ENCODE measurements at places on chromosomes 5 and 9.

DNA sequence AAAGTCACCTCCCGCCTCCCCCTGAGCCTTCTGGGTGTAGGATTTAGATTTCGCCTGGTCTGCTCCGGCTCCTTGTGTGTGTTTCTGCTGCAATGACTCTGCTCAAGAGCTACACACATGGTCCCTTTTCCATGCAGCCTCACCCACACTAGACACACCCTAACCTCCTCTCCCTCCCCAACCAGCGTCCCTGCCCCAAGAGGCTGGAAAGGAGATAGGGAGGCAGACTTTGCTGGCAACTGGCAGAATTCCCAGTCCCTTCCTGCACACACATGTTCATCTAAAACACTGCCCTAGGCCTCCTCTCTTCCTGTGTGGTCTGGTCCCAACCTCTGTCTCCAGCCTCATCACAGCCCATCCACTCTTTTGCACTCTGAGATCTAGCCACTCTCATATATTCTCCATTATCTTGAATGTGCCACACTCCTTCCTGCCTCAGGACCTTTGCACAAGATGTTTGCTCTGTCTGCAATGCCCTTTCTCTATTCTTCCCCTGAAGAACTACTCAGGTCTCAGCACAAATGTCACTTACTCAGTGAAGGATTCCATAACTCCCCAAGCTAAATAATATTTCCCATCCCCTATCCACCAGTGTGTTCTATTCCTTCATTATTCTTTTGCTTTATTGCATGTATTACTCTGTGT is 253.8 kb downstream of the CDK5RAP2 start:
- no peak for DNase-seq

- no peak for DNase-seq
Measured at GRCh38 chr5:128673000-128673399, 135.0 kb upstream of the FBN2 start.

- no peak for DNase-seq
Measured at GRCh38 chr9:85431339-85432102, 310.2 kb downstream of the AGTPBP1 start.

DNA sequence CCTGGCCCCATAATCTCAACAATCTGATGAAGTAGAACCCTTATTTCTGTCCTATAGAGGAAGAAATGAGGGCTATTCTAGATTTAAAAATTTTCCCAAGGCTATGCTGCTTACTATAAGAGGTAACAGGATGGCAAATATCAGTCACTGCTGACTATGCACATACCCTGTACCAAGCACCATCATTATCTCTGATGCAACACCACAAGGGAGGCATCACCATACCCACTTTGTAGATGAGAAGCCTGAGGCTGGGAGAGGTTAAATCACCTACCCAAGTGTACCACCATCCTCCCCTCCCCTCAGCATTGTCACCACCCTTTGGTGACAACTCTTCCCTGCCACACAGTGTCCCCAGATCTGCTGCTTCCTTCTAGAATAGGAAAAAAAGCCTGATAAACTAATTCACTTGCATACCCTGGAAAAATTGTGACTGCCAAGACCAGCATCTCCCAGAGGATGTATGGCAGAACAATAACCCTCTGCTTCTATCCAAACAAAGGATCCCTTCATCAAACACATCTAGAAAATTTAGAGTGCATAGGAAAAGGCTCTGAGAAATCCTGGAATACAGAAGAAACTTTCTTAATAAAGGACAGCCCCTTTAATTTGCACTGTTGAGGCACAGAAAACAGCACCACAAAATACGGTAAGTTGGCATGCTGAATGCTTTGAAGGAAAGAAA is 48.3 kb downstream of the PRRC1 start:
- no peak for DNase-seq

DNA sequence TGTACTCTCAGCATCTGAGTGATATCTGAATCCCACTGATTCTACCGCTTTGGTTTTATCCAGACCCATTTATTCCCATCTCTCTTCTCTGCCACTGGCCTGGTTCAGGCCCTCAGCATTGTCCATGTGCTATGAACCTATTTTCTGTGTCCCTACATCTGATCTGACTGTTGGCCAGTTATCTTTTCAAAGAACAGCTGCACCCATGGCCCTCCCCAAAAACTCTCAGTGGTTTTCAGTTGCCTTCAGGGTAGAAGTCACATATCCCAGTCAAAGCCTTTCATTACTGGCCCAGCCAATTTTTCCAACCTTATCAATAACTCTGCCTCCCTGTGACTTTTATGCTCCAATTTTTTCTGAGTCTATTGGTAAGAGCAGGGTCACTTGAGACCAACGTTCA is 297.0 kb downstream of the TRIM32 start:
- DNase-seq, result no peak

GRCh38 chr5:119049824-119050449 is 20.9 kb upstream of the DMXL1 start:
- no peak for DNase-seq

- DNase-seq, result no peak
Measured at GRCh38 chr5:65255294-65255693, 226.4 kb downstream of the ADAMTS6 start.

DNA sequence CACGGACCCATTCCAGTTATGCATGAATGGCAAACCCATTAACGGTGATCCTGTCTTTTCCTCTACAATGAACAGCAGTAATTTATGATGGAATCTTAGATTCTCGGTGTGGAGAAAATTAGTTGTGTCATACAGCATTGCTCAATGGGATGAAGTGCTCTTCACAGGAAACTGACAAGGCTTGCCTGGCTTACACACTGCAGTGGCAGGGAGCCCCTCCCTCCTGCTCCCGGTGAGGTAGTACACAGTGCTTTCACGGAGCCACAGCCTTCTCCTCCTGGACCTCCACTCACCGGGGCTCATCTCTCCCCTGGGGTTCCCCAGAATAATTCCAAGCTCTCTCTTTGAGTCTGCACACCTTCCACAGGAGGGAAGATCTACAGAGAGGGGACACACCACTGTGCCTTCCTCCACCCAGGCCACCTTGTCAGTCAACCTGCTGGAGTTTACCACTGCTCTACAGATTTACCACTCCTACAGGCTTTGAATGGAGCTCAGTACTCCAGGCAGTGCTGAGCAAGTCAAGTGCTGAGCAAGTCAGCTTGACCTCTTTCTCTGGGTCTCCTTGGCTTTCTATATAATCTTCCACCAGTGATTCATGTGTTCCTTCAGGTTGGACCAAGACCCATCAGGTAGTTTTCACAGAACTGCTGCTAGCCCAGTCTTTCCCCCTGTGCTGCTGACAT is 59.1 kb upstream of the TBC1D2 start:
- no peak for DNase-seq

- no peak for DNase-seq
Measured at GRCh38 chr9:125771037-125771436, 23.9 kb downstream of the PBX3 start.

All from kidney (tissue), 22 donors.